ENCODE measurements at places on chromosomes 1 and 21.

DNA sequence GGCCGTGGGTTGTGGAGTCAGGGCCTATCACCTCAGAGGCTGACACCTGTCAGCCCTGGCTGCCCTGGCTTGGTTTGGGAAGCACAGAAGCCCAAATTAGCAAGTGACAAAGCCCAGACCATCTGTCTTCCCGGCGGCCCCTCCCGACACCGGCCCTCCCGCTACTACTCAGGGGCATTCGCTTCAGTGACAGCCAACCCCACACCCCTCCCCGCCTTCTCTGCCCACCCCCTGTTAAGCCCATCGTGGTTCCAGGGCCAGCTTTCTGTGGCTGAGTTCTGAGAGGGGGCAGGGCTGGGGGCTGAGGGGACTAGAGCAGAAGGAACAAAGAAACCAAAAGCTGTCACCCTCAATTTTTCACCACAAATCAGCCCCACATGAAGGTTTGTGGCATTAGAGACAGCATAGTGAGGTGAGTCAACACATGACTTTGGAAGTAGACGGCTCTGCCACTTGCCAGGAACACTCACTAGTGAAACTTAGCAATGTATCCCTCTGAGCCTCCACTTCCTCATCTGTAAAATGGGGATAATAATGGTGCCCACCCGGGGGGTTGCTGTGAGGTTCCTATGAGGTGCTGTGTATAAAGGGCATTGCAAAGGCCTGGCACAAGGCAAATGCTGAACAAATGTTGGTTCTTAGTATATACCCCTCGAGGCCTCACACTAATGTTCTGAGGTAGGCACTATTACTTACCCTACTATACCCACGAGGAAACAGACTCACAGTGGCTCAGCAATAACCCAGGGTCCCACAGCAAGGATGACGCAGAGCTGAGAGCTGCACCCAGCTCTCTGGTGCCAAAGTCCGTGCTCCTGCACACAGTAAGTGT, 5.2 kb upstream of the TNNI1 start:
- no peak for DNase-seq

DNA sequence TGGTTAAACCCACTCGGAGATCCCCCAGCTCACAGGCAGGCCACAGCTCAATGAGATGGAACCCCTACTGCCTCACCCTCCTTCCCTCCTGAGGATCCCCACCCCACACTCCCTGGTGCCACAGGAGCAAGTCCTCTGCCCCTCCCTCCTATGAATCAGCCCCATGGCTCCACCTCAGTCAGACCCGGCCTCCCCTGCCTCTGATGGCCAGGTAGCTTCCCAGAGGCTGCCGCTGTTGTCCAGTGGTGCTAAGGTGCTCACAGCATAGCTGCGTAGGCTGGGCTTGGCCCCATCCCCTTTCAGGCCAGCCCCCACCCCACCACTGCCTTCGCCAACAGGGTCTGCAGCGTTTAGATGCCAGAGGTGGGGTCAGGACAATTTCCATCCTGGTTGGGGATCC, 98.5 kb upstream of the IGSF21 start:
- DNase-seq = no peak

DNA sequence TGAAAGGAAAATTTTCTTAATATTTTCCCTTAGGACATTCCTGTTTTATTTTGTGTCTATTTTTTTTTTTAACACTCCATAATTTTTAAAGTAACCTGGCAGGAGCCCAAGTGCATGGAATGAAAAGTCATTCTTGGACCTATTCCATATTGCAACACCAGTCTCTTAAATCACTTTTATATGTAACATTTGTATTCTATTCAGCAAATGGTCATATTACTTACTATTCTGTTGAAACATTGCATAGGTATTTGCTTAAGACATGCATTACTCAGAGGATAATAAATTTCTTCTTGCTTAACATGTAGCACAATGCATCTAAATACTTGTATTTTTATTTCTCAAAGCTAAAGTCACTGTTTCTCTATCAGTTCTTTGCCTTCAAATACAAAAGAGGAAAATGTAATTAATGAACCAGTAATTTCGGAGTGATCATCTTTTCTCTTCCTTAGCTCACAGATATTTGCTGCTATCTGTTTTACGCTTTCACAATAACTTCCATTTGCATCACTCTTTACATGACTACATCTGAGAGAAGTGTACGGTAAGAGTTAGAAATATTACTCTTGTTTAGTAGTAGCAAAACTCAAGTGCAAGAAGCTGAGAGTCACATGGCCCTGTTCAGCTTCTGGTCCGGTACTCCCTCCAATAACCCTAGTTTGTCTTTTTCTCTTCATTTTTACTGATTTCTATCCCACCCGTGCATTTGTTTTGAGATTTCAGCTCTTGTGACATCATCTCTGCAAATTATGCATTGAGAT, 394.8 kb downstream of the USP25 start:
- DNase-seq = no peak

- DNase-seq = no peak
Measured at GRCh38 chr1:183281039-183281438, 95.0 kb downstream of the LAMC2 start.

DNA sequence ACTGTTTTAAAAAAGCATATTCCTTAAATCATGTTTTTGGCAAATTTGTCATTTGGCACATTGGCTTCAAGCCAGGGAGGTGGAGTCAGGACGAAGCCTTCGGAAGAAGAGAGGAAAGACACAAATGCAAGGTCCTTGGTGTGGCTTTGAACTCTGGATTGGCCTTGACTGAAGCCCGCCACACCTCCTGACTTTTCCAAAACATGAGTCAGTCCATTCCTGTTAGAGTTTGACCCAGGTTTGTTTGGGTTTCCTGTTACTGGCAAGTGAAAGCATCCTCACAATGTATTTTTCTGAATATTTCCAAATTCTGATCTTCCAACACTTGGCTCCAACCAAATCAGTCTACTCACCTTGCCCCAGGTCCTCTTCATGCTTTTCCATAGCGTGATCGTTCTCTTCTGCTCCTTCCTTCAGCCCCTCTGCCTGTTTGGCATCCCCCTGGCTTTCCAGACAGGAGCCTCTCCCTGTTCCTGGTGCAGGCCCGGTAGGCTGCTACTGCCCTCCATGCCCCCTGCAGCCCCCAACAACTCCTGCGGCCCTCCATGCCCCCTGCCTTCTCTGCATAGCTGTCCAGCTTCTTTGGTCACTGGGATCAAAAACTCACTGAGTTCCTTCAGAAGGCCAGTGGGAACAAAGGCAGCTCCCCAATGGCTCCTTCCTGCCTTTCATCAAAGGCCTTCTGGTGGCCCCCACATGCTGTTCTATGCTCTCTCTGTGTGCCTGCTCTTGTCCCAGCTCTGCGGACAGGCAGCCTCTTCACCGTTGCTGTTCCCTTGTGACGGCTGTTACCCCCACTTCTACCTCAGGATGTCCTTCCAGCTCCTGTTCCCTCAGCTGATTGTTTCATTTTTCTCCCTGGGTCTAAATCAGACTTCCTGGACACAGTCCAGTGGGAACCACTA, 30.4 kb upstream of the SLC30A1 start:
- no peak for DNase-seq

- no peak for DNase-seq
Measured at GRCh38 chr21:42629933-42630589, 23.4 kb upstream of the PDE9A start.

- no peak for DNase-seq
Measured at GRCh38 chr1:119815361-119815760, 4.1 kb upstream of the REG4 start.

DNA sequence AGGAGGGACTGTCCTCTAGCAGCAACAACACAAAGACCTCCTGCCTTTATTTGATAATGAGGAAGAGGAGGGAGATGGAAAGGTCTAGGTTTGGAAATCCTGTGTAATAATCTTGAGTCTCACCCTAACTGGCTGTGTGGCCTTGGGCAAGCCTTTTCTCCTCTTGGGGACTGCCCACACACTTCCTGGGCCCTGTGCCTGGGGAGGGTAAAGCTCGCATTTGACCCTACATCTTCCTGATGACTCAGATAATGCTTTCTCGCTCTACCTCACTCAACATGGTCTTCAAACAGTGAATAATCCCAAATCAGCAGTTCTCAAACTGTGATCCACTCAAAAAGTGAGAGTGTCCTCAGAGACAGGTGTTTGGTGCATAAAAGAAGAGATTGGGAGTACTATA, 81.2 kb downstream of the VWA5B1 start:
- no peak for DNase-seq

DNA sequence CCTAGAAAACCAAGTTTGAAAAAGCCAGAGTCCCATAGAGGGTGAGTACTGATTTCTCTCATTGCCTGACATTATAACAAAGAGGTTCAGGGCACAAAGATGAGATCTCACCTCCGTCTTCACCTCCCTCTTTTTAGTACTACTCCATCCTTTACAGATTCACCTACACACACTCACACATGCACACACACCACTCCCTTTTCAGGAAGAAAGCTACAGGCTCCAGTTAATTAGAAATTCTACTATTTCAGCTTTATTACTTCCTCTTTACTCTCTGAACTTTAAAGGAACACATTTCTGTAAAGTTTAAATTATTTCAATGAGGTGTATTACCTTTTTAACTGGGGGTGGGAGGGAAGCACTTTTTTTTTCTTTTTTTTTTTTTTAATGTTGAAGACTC, 59.6 kb upstream of the PRDX6 start:
- DNase-seq = no peak

GRCh38 chr1:68376441-68376840, 73.3 kb downstream of the RPE65 start:
- no peak for DNase-seq

GRCh38 chr1:38183096-38183495, 136.5 kb upstream of the POU3F1 start:
- no peak for DNase-seq

Measured in stimulated activated CD4-positive, alpha-beta T cell treated with anti-CD3 and anti-CD28 coated beads, Interleukin-15, amount 100 ng/mL, for 1 hour (primary cell).